Nephron progenitor cell (in vitro differentiated cells): ENCODE measurements at places on chromosomes 5 and 9.
A peak's percentile ranks its signal among the peaks of the same experiment; 100 is the strongest.

DNA sequence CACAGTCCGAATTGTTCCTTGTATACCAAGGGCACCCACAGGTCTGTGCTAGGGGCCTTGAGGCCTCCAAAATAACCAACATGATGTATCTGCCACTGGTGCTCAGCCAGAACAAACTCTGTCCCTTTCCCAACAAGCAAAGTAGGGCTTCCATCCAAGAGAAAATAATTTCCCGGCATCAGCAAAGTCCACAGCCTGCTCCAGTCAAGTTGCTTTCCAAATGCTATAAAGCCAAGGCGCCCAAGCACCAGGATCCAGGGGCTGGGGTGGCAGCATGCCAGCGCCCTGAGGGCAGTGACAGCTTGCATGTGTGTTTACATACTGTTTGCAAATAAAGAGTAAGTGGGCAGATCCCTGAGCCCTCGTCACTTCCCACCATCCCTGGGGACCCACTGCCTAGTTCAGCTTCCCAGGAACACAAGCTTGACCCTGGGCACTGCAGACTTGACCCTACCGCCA, 155.9 kb downstream of the ERCC6L2 start:
- no peak for DNase-seq

GRCh38 chr9:77756449-77756848, 108.3 kb upstream of the GNA14 start:
- no peak for DNase-seq

DNA sequence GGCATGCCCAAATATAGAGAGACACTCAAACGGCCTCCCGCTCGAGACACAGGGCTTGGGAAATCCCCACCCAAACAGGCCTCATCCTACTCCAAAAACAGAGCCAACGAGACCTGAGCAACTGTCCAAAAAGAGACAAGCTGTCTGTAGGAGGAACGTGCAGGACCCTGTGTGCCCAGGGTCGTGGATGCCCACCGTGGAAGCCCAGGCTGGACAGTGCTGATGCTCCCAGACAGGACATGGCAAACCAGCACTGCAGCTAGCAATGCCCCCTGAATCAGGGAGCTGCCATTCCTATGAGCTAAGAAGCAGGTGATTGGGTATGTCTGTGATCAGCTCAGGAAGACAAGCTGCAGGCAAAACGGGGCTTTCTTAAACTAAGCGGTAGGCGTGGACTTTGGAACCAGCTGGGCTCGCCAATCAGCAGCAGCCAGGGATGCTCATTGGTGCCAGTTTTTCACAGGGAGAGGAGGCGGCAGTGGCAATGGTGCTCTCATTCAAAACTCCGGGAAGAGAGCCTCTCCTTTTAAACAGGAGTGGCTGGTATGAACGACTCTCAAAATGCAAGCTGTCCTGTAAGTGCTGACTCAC, 113.1 kb upstream of the IRX2 start:
- DNase-seq, result no peak

DNA sequence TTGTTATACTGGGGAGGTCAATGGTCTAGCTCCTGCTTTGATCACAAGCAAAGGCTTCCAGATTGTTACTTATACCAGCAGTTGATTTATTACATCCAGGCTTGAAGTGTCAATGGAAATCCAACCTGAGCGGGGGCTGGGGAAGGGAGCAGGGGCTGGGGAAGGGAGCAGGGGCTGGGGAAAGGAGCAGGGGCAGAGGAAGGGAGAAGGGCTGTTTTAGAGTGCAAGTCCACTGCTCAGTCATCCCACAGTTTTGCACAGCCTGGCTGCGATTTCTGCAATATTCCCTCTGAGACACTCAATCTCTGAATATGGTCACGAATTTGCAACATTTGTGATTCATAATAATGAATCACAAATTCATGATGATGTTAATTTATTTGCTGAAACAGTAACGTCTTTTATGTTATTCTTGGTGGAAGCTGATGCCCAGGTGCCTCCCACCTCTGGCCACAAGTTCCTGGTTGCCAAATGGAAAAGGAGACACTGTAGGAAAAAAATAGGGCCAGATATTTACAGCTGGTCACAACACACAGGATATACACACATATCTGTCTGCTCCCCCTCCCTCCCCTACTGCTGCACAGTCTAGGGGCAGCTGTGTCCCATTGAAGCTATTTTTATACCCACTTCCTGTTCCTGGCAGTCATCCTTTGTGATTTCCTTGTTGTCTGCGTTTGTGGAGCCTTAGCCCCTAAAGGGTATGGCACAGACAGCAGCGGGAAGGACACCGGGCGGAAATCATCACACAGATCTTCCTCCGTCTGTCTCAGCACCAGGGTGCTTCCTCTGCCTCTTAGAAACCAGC, 325.1 kb downstream of the GADD45G start:
- peak; percentile 61 for DNase-seq

GRCh38 chr5:127428276-127428675, 89.2 kb upstream of the PRRC1 start:
- no peak for DNase-seq

GRCh38 chr9:136943291-136944211, 987 bp downstream of the FBXW5 start:
- DNase-seq, result peak; percentile 56

DNA sequence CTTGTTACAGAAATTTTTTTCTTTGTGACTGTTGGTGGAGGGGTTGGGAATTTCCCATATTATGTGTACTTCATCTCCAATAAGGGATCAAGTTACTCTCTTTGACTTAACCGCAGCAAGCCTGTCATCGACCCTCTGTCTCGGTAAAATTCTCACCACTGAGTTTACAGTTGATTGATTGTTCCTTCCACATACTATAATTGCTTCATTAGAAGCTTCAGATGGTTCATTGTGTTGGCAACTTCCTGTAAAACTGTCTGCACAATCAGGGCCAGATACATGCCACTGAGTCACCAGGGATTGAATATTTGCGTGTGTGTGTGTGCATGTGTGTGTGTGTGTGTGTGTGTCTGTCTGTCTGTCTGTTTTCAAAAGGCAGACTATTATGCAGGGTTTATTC, 176.6 kb downstream of the ZNF462 start:
- DNase-seq, result no peak

GRCh38 chr9:107737610-107737986, 248.0 kb upstream of the KLF4 start:
- no peak for DNase-seq

DNA sequence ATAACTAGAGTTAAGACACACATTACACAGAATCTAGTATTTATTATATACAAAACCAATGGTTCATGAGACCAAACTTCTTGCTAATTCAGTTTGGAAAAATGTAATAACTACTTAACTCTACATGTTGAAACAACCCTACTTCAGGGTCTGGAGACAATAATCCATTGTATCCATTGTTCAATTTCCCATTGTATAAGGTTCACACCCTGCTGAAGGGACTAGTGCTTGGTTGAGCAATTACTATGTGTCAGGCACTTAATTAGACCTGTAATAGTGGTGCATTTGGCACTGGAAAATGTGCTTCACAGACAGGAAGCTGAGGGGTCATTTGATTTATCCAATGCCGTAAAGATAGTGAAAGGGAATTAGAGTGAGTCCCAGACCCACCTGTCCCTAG, 114.3 kb upstream of the PAPPA start:
- DNase-seq, result no peak

DNA sequence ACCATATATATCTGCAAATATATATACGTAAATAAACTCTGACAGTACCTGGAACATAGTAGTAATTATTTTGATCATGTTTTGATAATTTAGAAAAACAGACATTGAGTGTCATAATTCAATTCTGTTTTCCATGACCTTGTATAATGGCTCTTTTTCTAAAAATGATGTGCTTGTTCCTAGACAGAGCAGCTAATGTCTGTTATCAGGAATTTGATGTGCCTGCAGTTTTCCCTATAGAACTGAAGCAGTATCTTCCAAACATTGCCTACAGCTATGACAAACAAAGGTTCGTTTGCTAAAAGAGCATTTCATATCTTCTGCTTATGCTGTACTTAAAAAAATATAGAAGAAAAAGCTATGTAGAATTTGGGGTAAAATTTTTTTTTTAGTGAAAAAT, 5.3 kb downstream of the SETD9 start:
- no peak for DNase-seq

DNA sequence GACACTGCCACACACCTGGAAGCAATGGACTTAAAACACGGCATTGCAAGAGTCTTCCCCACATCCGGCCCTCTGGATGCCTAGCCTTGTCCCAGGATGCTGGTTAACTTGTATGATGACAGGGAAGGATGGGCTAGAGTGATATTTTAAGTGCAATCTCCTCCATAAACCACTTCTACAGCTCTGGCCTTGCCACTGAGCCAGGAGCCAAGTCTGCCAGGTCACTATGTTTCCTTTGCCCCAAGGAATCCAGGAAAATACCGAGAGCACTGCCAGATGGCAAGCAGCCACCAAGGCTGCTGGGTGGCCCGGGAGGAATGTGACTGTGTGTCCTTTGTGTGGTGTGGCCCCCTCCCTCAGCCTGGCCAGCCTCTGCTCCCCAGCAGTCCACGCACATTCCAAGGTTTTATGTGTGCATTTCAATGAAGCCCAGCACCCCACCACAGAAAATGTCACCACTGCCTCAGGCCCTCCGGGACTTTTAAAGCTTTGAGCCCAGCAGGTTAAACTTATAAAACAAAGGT, 106.0 kb downstream of the FRMD3 start:
- peak; percentile 13 for DNase-seq

- no peak for DNase-seq
Observed at GRCh38 chr9:99075246-99075912, 29.5 kb upstream of the TGFBR1 start.

GRCh38 chr5:151906246-151906645, 18.4 kb downstream of the GLRA1 start:
- DNase-seq, result no peak

DNA sequence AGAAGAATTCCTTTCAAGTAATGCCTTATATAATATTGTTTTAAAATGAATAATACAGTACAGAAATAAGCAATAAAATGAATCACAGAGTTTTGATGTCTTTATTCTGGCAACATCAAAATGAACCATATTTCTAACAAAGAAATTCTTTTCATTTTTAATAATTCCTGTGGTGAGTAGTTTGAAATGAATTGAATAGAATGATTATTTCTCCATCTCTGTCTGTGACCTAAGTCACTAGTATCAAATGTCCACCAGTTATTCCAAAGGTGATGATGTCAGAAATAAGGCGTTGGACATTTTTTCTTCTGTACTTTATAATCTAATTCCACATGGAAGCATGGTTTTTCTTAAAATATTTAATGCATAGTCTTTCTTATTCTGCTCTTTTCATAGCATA, 106.2 kb downstream of the ADAMTSL1 start:
- DNase-seq, result no peak

DNA sequence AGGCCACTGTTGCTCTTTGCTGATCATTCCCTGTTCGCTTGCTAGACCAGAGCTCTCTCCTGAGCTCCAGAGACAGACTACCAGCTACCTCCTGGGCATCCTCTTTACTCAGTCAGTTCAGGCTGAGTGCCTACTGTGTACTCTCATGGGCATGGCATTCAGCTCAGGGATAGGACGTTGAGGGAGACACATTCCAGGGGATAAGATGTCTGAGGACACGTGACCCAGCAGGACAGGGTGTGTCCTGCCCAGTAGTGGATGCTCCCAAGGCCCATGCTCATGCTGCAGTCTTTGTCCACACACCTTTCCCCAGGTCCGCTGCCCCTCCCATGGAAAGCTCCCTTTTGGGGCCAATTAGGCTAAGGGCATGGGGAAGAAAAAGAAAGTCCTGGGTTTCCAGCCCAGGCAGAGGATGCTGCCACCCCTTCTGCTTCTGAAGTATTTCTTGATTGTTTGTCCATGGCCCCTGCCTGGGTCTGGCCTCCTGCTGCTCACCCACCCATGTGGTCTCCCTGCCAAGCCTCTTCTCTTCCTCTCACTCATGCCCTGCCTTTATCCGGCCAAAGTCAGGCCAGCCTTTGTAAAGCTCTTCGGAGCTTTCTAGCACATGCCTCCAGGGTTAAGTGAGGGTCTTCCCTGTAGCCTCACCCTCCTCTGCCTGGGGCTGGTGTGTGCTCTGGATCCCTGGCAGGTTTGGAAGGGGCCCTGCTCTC, 60.5 kb upstream of the PITX1 start:
- no peak for DNase-seq

- DNase-seq, result no peak
Observed at GRCh38 chr5:126615286-126615685, 14.5 kb downstream of the PHAX start.

DNA sequence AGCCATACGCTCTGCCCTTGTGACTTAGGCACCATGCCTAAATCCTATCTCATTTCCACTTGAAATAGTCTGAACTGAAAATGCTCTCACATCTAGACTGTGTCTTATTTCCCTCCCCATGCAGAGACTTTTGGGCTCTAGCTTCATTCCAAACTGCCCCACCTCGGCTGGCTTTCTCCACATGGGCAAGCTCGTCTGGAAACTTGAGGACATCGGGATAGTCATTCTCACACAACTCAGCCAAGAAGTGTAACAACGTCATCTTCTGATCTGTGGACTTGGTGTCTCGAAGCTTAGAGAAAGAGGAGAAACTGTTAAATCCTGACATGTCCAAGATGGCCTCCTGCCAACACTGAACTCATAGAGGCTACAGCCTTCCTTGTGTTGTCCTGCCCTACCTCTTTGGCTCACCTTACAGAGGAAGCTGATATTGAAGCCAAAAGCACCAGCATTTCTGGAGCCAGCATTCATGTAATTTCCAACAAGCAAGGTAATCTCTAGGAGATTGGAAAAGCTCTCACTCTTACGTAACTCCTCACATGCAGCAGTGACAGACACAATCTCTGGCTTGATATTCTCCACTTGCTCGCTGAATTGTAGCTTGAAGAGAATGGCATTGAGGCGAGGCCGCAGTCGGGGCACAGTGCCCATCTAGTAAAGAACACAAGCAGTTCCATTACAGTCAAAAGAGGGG, 39.6 kb downstream of the PCDHGC5 start:
- no peak for DNase-seq

DNA sequence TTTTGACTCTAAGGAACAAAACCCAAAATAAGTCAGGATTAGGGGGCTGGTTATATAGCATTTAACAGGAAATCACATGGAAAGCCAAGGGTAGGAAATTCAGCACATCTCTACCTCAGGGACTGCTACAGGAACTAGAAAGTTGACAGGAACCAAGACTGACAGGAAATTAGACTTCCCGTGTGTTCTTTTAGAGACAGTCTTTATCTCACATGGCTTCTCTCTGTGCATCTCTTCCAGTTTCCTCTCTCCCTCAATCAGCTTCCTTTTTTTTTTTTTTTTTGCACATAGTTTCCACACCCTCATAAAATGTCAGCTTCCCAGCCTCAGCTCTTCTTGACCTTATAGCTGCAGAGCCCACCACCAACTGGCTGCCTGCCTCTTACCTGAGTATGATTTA, 4.8 kb downstream of the RECK start:
- no peak for DNase-seq

DNA sequence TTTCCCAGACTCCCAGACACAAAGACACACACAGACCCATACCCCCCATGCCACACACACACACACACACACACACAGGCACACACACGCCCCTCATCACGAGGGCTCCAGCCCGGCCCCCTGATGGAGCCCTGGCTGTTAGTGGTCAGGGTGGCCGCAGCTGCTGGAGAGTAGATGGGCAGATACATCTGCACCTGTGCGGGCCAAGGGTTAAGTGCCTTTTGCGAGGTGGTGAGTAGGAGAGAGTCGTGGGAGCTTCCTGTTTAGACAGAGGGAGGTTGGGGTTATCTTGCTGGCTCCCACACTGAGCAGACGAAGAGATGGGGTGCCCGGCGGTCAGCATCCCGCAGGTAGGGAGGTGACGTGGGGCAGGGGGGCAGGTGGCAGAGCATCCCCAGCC, 8.2 kb downstream of the PRRX2 start:
- DNase-seq, result no peak

- no peak for DNase-seq
Observed at GRCh38 chr5:27830546-27830945, 792.2 kb upstream of the CDH9 start.
